ENCODE measurements at places on chromosomes 13 and 19.

- DNase-seq = no peak
These were observed 56.6 kb upstream of the MYO16 start for GRCh38 chr13:108572782-108573211.

DNA sequence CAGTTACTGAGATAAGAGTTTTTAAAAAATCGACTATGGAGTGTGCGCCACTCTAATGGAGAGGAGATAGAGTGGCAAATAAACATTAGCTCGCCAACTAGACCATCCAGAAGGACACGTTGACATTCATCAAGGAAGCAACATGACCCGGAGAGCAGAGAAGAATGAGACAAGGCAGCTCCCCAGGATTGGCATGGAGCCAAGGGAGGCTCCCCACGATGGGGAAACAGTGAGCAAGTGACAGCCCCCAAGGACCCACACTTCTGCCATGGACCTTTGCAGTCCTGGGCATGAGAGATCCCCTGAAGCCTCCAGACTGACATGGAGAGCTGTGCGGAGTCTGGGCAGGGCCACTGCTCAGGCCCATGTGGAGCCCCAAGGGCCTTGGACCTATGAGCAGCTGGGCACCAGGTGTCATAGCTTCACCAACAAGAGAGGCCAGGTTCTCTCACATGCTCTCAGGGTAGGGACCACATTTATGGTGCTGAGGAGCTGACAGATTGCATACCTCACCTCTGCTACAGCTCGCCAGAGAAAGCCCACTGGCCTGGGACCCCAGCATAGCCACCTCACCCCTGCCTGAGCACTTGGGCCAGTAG is 6.7 kb downstream of the SIGLEC6 start:
- no peak for DNase-seq

- DNase-seq = no peak
These were observed 11.0 kb upstream of the ZNF792 start for GRCh38 chr19:34975056-34975455.

- no peak for DNase-seq
These were observed 85.5 kb downstream of the CACNA1A start for GRCh38 chr19:13420780-13421179.

DNA sequence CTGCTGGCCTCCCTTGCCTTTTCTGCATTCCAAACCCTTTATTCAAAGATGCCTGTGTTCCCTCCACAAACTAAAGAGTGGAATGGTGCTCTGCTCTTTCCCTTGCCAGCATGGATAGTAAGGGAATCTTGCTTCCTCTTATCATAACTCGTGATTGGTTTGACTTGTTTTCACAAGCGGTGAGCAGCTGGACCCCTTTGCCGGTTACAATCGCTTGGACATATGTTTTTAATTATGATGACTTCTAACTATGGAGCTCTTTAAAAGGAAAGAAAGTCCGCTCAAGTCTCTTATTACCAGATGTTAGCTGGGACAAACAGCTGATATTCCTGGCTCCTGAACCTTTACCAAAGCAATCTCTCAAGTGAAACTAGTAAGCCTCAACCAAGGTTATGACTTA is 1094.7 kb downstream of the UQCRFS1 start:
- DNase-seq = no peak

DNA sequence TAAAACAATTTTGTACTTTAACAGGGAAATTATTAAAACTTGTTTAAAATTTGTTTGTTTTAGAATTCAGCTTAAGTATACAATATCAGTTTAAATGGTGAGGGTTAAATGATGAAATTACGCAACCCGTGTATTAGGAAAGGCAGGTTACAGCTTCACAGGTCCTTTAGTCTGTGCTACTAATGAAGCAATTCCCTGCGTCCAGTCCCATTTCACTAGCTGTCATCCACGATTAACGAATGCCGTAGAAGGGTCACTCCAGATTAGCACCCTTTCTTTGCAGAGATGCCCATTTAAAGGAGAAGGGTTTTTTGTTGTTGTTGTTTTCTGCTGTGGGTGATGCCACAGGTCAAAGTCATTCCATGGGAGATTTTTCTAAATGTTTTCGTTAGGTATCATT is 457.6 kb upstream of the SLC10A2 start:
- no peak for DNase-seq

- DNase-seq = no peak
These were observed 24.5 kb upstream of the CYSLTR2 start for GRCh38 chr13:48629277-48629676.

- DNase-seq = no peak
These were observed 19.1 kb downstream of the SMARCA4 start for GRCh38 chr19:10979951-10980381.

GRCh38 chr19:1566392-1567115 is 1.6 kb downstream of the MEX3D start:
- DNase-seq = peak; percentile 65

GRCh38 chr19:18160971-18161635 is 8.1 kb downstream of the PIK3R2 start:
- no peak for DNase-seq

- DNase-seq = no peak
These were observed 116.0 kb upstream of the MAB21L1 start for GRCh38 chr13:35592457-35592856.

GRCh38 chr13:43797869-43798268 is 11.1 kb upstream of the ENOX1 start:
- no peak for DNase-seq

DNA sequence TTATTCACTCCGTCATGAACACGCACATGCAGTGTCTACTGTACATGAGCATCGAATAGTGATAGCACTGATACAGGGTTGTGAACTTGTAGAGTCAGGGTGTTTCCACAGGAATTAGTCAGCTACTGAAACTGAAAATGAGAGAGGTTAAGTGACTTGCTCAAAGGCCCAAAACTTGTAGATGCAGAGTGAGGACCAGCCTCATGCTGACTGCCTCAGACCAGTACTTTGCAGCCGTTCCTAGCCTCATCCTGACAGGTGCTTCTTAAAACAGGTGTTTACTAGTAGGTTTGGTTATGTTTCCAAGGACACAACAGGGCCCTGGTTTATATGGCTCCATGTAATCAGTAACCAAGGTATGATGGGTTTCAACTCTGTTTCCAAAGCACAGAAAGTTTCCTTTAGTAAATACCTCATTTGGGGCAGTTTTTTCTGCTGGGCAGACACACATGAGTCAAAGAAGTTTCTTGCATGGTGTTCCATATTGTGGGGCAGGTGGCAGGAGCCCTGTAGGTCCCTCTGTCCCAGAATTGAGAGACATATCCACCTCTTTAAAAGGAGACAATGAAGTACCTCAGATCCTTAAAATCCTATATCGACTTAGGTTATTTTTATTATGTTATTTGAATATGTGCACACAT is 16.0 kb downstream of the FGF9 start:
- DNase-seq = no peak

DNA sequence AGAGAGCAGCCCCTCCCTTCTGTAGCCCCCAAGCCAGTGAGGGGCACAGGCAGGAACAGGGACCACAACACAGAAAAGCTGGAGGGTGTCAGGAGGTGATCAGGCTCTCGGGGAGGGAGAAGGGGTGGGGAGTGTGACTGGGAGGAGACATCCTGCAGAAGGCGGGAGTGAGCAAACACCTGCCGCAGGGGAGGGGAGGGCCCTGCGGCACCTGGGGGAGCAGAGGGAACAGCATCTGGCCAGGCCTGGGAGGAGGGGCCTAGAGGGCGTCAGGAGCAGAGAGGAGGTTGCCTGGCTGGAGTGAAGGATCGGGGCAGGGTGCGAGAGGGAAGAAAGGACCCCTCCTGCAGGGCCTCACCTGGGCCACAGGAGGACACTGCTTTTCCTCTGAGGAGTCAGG is 4.2 kb downstream of the KLK3 start:
- no peak for DNase-seq

- no peak for DNase-seq
These were observed 16.5 kb downstream of the DGKH start for GRCh38 chr13:42064966-42065365.

- DNase-seq = no peak
These were observed 2878.3 kb upstream of the PCDH20 start for GRCh38 chr13:64293923-64294322.

DNA sequence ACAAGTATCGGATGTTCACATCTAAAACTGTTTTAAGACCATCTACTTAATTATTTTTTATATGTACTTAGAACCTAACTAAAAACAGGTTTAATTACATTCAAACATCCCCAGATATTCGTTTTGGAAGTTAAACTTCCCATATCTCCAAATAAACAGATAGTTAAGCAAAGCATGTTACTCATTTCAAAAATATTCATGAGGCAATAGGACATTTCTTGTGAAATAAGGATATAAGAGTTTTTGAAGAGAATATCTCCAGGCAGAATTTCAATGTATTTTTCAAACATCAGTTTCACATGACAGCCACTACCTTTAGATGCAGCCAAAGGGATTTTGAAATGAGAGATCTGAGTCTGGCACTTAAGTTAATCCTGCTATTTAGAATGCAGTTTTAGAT is 697.5 kb downstream of the SLITRK1 start:
- DNase-seq = peak; percentile 73

GRCh38 chr13:95241321-95241720 is 59.9 kb downstream of the ABCC4 start:
- DNase-seq = no peak

GRCh38 chr19:9295411-9295849 is 14.2 kb downstream of the ZNF699 start:
- no peak for DNase-seq

- no peak for DNase-seq
These were observed 50.0 kb downstream of the STARD13 start for GRCh38 chr13:33235564-33235963.

GRCh38 chr13:41111454-41111853 is 21.1 kb downstream of the KBTBD6 start:
- peak; percentile 9 for DNase-seq

GRCh38 chr13:73268306-73268705 is 209.5 kb downstream of the KLF5 start:
- DNase-seq = peak; percentile 8

DNA sequence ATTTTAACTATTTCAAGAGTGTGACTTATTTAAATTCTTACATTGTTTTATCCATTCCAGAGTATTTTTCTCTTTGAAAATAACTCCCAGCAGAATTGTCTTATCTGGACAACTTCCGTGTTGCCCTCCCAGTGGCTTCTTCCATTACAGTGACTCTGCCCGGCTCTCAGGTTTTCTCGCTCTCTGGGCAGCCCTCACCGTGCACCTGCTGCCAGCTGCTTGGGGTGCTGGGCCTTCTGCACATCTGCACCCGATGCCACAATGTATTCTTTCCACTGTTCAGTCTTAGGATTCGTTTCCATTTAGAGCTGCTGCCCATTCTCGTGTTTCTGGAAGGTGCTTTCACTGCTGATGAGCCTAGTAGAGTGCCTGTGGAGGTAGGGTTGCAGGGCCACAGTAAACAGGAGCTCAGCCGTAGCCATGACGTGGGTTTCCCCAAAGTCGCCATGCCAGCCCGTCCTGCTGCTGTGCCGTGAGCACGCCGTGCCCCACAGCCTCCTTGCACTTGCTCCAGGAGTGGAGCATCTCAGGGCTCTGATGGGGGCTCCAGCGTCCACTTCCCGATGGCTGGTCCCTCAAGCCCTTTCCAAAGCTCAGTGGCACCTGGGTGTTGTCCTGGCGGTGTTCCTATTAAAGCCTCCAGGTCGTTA is 46.1 kb upstream of the DCUN1D2 start:
- no peak for DNase-seq

DNA sequence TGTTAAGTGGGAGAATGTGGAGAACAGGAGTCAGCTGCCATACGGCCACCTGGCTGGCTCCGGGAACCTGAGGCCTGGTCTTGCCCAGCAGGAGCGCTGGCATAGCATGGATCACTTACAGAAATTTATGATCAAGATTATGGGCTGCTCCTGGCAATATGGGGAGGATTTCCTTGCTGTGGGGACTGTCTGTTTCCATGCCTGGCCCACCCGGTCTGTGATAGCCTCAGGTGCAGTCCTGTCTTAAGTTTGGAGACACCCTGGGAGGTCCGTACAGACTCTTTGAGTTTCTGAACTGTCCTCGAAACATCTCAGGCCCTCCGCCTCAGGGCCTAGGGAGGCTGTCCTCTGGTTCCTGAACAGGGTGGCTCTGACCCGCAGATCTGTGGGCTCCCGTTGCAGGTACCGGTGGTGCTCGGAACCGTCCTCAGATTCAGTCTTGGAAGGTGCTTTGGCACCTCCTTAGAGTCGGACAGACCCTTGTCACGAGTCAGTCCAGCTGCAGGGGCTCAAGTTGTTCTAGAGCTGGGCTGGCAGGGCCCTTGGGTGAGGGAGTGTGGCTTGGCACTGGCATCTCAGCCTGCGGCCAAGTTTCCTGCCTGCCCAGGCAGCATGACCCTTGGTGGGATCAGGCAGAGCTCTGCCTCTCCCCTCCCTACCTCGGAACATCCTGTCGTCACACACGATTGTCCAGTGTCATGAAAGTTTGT is 4.9 kb downstream of the TFDP1 start:
- DNase-seq = no peak

GRCh38 chr13:36979361-36980050 is 19.6 kb downstream of the ALG5 start:
- no peak for DNase-seq

- no peak for DNase-seq
These were observed 107.0 kb downstream of the SIPA1L3 start for GRCh38 chr19:38013913-38014580.

DNA sequence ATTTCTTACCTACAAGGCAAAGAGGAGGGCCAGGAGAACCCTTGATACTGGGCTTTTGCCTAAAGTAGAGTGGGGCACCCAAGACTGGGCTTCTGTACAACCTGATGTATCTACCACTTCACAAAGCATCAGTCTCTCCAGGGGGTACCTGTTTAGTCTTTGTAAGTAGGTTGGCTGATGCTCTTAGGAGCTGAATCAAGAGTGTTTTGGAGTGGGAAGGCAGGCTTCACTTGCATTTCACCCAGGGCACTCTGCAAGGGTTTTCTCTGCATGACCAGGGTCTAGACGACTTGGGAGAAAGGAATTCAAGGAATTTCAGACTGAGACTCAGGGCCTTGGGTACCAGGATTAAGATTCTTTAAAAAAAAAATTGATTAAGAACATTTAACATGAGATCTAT is 361.5 kb downstream of the RFC3 start:
- DNase-seq = no peak

GRCh38 chr13:26759249-26759906 is 1.2 kb downstream of the GPR12 start:
- DNase-seq = no peak

GRCh38 chr13:29532821-29533220 is 62.7 kb downstream of the SLC7A1 start:
- DNase-seq = no peak

- no peak for DNase-seq
These were observed 638 bp downstream of the ANKRD27 start for GRCh38 chr19:32674153-32674930.

DNA sequence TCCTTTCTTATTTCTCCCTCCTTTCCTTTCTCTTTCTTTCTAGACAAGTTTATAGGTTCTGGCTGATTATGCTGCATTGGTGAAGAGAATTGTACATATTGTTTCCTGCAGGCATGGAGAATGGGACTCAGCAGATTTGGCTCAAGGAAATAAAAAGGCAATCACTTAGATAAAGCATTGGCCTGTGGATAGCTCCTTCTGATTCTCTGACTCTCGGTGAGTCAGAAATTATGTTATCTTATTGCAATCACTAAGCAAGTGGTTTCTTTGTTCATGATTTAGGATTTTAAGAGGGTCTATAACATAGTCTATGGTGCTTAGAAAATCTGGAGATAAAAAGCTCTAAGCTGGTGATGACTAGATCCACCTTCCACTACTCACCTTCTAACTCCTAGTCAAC is 54.0 kb upstream of the POSTN start:
- DNase-seq = no peak

All from fibroblast of the conjunctiva (primary cell).